ENCODE measurements at places on chromosomes 4 and X.

DNA sequence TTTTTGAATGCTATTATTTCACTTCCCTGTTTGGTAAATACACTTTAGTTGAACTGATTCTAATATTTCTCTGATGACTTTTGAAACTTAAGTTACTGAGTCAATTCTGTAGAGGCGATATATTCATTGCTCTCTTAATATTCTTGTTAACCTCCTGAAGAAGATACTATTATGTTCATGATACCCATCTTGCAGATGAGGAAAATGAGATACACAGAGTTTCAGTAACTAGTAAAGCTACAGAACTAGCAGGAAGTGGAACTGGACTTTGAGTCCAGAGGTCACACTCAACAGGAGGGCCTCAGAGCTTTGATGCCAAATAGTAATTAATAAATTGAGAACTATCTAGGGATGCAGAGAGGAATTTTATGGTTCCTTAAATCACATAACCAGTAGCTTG, 70.0 kb downstream of the PCDH7 start:
- no peak for DNase-seq

DNA sequence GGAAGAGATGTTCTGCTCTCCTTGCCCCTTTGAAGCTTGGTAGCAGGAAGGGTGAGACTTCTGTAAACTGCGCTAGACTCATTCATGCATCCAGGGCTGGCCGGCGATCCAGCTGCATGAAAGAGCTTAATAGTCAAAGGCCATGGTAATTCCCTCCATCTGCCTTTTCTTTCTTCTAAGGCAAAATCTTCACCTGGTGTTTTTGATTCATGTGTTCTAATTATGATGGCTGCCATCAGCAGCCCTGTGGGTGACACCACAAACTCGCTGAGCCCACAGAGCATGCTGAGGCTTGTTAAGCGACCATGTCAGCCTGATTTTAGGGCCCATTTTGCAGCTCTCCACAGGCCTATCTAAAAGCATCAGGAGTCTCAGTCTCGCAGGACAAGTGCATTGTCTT, 450.1 kb upstream of the TENM3 start:
- DNase-seq, result no peak

DNA sequence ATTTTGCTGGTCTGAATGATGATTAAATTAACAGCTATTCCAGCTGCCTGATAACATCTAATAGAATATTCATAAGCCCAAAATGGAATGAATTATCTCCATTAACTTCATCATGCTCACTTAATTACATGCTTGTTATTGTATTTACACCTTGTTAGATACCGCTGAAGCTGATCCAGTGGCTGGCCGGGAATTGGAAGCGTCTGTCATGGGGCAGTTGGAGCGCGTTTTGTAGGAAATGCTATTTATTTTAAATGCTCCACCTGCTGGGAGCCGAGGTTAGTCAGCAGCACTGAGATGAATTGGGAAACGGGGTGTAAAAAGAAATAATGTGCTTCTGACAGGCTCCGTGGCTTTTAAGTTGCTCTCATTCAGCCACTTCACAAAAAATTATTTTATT, 25.2 kb downstream of the ARX start:
- DNase-seq, result no peak

- no peak for DNase-seq
These were observed 22.3 kb downstream of the EFNB1 start for GRCh38 chrX:68851082-68851481.

DNA sequence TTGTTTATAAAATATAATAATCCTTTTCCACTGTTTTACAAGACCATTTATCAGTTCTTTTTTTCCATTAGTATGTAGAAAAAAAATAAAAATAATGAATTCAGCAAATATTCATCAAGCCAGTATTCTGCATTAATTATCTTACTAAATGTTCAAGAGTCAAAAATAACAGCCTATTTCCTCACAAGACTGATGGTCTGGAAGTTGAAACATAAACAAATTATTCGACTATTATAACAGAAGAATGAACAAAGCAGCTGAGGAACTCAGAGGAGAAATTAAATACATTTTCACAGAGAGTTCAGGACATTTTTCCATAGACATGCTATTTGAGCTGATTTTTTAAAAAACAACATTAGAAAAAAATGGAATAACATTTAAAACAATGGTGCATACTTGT, 2594.8 kb downstream of the ARAP2 start:
- DNase-seq, result no peak

- no peak for DNase-seq
These were observed 6.5 kb downstream of the SPP1 start for GRCh38 chr4:87982036-87982435.

GRCh38 chr4:3483471-3483921, 20.4 kb downstream of the DOK7 start:
- no peak for DNase-seq
